PC-9 (cell line): ENCODE measurements at places on chromosomes 1 and 21. TPM values are rescaled to one million over a fixed set of nuclear protein-coding genes. Genes with fewer than 3 reads are reported as not detected.

Gene KCNN3
- 0.33 and 1.1 TPM in 2 replicates for total RNA-seq

- DNase-seq = peak; percentile 68
- H3K4me1 ChIP-seq = no peaks in the 10 kb centered on the region
- no peaks in the 10 kb centered on the region for H3K36me3 ChIP-seq
- H3K27ac ChIP-seq = no peak overlapping the region
- H3K27me3 ChIP-seq = no peaks in the 10 kb centered on the region
Observed at GRCh38 chr1:21573971-21574465, 64.8 kb downstream of the ALPL start.

Gene RORC
- total RNA-seq = 0.35 and 0.70 TPM in 2 replicates

DNA sequence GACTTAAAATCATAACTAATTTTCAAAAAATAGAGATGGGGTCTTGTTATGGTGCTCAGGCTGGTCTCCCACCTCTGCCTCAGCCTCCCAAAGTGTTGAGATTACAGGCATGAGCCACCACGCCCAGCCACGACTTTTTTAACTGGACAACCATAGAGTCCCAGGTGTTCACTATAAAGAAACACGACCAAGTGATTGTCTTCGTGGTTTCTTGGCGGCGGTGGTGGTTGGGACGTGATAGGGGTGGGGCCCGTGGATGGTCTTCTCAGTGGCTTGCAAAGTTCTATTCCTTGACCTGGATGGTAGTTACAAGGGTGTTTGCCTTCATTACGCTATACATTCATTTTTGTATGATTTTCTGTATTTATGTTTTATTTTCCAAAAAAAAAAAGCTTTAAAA lies 34.6 kb upstream of the COX20 start:
- no peak overlapping the region for H3K27ac ChIP-seq
- no peaks in the 10 kb centered on the region for H3K36me3 ChIP-seq
- no peaks in the 10 kb centered on the region for H3K27me3 ChIP-seq
- DNase-seq = no peak
- H3K4me3 ChIP-seq = no peak overlapping the region
- H3K4me1 ChIP-seq = no peaks in the 10 kb centered on the region

Gene TNFRSF25
- total RNA-seq = 12.3 and 21.1 TPM in 2 replicates

GRCh38 chr1:180153032-180153431 lies 1.6 kb upstream of the QSOX1 start:
- H3K36me3 ChIP-seq = no peaks in the 10 kb centered on the region
- no peak overlapping the region for H3K27ac ChIP-seq
- H3K27me3 ChIP-seq = no peaks in the 10 kb centered on the region
- no peak for DNase-seq
- no peak overlapping the region for H3K4me3 ChIP-seq
- peaks cover 54% of the 10 kb centered on the region for H3K4me1 ChIP-seq

DNA sequence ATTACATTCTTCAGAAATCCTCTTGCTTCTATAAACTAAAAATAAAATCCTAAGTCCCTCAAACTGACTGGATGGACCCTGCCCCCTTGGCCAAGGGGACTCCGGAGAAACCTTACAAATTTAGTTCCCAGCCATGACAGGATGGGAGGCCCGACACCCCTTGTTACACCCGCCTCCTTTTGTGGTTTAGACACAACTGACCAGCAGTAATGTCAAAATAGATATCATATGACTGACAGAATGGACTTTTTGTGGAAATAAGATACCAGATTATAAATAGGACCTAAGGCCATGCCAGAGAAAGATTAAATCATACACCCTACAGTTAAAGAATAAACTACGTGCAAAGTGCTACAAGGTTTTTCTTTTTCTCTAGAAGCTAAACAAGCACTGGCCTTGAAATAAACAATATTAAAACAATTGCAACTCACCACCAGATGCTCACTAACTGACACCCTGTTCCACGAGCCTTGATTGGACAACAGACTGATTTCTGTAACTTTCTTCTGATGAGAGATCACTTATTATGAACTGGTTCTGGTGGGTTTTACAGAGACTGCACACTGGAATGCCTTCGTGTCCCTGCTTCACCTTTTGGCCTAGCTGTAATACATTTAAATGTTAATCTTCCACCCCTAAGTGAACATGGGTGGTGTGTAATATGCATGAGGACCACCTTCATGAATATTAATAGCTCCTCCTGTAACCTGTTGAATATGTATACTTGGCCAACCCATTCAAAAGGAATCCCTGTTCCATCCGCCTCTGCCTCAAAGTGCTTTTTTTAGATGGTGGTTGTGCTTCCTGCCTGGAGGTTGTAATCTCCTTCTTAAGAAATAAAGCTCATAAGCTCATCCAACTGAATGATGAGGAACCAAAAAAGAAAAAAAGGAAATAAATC lies 99.6 kb downstream of the ODF2L start:
- H3K27ac ChIP-seq = no peak overlapping the region
- H3K36me3 ChIP-seq = no peaks in the 10 kb centered on the region
- H3K4me1 ChIP-seq = no peaks in the 10 kb centered on the region
- H3K27me3 ChIP-seq = no peaks in the 10 kb centered on the region; the same call in 1 of the 2 replicates
- no peak for DNase-seq

- no peaks in the 10 kb centered on the region for H3K36me3 ChIP-seq
- DNase-seq = no peak
- no peak overlapping the region for H3K4me3 ChIP-seq
- peaks cover 8% of the 10 kb centered on the region; the same call in 1 of the 2 replicates for H3K4me1 ChIP-seq
- H3K27ac ChIP-seq = no peak overlapping the region
Observed at GRCh38 chr1:55575571-55576279, 360.6 kb upstream of the USP24 start.

Gene PLA2G4A
- total RNA-seq = 2.0 and 3.3 TPM in 2 replicates

DNA sequence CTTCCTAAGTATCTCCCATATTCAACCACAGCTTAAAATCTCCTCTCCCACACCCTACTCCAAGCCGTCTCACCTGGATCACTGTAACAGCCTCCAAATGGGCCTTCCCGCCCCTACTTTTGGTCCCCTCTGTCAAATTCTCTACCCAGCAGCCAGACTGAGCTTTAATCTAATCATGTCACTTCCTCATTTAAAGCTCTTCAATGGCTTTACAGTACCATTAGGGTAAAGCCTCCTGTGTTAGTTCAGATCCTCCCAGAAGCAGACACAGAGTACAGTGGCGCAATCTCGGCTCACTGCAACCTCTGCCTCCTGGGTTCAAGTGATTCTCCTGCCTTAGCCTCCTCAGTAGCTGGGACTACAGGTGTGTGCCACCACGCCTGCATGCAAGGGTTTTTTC lies 46.8 kb upstream of the PSEN2 start:
- no peaks in the 10 kb centered on the region for H3K27me3 ChIP-seq
- 0 out of 2 replicates have a peak, but pooled peaks cover 16% of the 10 kb centered on the region for H3K4me1 ChIP-seq

DNA sequence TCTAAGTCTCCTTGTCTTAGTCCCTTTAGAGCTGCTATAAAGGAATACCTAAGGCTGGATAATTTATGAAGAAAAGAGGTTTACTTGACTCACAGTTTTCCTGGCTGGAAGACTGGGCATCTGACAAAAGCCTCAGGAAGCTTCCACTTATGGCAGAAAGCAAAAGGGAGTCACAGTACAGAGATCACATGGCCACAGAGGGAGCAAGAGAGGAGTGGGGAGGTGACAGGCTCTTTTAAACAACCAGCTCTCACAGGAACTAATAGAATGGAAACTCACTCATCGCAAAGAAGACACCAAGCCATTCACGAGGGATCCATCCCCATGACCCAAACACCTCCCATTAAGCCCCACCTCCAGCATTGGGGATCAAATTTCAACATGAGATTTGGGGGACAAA lies 68.8 kb downstream of the DDAH1 start:
- H3K4me3 ChIP-seq = no peak overlapping the region
- H3K27me3 ChIP-seq = no peaks in the 10 kb centered on the region
- no peaks in the 10 kb centered on the region for H3K4me1 ChIP-seq
- DNase-seq = no peak
- H3K27ac ChIP-seq = no peak overlapping the region
- H3K36me3 ChIP-seq = no peaks in the 10 kb centered on the region

GRCh38 chr21:46060596-46061061 lies 37.3 kb upstream of the COL6A2 start:
- peaks cover 34% of the 10 kb centered on the region for H3K4me1 ChIP-seq
- peak; percentile 29 for DNase-seq
- H3K27me3 ChIP-seq = no peaks in the 10 kb centered on the region
- no peak overlapping the region for H3K4me3 ChIP-seq
- H3K36me3 ChIP-seq = no peaks in the 10 kb centered on the region

Gene EEIG2
- total RNA-seq = 31.6 and 31.9 TPM in 2 replicates

- H3K4me1 ChIP-seq = no peaks in the 10 kb centered on the region
- DNase-seq = no peak
- no peaks in the 10 kb centered on the region for H3K36me3 ChIP-seq
Observed at GRCh38 chr1:5351366-5351765, 640.9 kb downstream of the NPHP4 start.

Gene BMP8B
- 2.4 TPM in 2 replicates for total RNA-seq

DNA sequence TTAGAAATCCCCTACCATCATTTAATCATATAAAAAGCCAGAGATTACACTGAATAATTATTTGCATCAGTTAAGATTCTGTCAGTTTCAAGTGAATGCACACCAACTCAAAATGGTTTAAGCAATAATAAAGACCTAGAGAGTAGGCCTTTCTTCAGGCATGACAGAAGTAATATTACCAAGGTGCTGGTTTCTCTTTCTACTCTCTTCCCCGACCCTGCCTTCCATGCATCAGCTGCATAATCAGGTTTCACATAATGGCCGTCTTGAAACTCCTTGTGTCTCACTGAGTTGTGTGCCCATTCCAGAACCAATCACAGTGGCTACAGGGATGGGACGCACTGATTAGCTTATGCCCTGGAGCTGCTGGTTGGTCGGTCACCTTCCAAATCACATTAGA lies 103.5 kb upstream of the SERTAD4 start:
- H3K4me1 ChIP-seq = peaks cover 6% of the 10 kb centered on the region; the same call in 1 of the 2 replicates
- H3K27me3 ChIP-seq = no peaks in the 10 kb centered on the region
- no peaks in the 10 kb centered on the region for H3K36me3 ChIP-seq
- DNase-seq = no peak

Gene ID3
- total RNA-seq = 10.4 and 24.7 TPM in 2 replicates

DNA sequence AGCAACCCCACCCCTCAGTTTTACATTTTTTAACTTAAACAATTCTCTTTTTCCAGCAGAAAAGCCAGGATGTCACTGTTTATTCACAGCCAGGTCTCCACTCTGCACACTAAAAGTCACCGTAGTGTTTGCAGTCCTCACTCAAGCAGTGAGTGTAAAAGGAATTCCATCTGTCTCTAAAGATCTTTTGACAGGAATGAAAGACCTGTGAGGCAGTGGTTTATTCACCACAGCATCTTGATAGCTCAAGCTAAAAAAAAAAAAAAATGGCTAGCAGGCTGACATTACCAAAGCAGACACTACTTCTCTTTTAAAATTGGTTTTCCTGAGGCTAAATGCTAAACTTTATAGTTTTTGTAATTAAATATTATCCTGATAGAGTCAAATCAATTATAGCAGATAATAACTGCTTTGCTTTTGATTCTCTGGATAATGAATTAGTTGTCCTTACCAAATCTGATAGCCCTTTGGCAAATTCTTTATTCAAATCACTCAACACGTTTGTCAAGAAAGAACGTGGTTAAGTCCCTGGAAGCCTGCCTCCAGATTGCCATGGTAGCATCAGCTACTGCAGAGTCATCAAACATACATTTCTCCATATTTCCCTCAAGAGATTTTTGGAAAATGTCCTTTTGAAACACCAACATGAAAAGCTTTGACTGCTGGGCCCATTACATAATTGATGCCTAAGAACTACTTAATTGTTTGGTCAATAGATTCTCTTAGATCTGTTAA lies 22.2 kb upstream of the SLC5A9 start:
- no peaks in the 10 kb centered on the region for H3K4me1 ChIP-seq
- no peaks in the 10 kb centered on the region for H3K36me3 ChIP-seq
- H3K27me3 ChIP-seq = 0 out of 2 replicates have a peak, but pooled peaks cover 5% of the 10 kb centered on the region
- H3K27ac ChIP-seq = no peak overlapping the region
- H3K4me3 ChIP-seq = no peak overlapping the region
- no peak for DNase-seq

Gene CFAP141
- not detected in 2 replicates for total RNA-seq

Gene PLPPR4
- not detected in 2 replicates for total RNA-seq

Gene CAPN8
- 85.6 and 94.7 TPM in 2 replicates for total RNA-seq
